Chondrocyte (in vitro differentiated cells): ENCODE measurements at places on chromosomes 13 and 19. TPM values are rescaled to one million over a fixed set of nuclear protein-coding genes. Genes with fewer than 3 reads are reported as not detected.

GRCh38 chr13:27583645-27584044 lies 36.7 kb downstream of the LNX2 start:
- DNase-seq: no peak

- no peak for DNase-seq
Measured at GRCh38 chr19:29622166-29623070, 16.3 kb downstream of the POP4 start.

GRCh38 chr19:48985711-48986110 lies 7.4 kb downstream of the GYS1 start:
- no peak for DNase-seq

DNA sequence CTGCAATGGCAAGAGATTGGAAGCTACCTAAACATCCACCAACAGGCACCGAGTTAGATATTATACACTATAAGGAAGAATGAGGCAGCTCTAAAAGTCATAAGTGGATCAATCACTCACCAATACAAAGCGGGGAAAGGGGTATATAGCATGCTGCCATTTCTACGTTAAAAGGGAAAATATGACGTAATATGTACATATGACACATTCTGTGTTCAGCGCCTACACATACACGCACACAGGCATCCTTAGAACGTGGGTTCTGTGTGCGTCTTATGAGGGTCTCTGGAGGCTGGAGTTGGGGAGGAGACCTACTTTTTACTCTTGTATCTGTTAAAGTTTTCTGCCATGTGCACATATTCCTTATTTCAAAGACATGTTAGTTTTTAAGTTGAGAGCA lies 5.9 kb downstream of the IL17D start:
- DNase-seq: no peak

Gene CEACAM3
- not detected in 3 replicates for total RNA-seq

Gene N4BP2L1
- 3.3 to 3.9 TPM (median 3.7 TPM) in 3 replicates for total RNA-seq

Gene SIGLEC12
- not detected in 3 replicates for total RNA-seq

Gene IQCN
- total RNA-seq: 1.6 to 4.0 TPM (median 2.4 TPM) in 3 replicates
